OCI-LY7 (cell line): ENCODE measurements at places on chromosomes 2 and 18.

DNA sequence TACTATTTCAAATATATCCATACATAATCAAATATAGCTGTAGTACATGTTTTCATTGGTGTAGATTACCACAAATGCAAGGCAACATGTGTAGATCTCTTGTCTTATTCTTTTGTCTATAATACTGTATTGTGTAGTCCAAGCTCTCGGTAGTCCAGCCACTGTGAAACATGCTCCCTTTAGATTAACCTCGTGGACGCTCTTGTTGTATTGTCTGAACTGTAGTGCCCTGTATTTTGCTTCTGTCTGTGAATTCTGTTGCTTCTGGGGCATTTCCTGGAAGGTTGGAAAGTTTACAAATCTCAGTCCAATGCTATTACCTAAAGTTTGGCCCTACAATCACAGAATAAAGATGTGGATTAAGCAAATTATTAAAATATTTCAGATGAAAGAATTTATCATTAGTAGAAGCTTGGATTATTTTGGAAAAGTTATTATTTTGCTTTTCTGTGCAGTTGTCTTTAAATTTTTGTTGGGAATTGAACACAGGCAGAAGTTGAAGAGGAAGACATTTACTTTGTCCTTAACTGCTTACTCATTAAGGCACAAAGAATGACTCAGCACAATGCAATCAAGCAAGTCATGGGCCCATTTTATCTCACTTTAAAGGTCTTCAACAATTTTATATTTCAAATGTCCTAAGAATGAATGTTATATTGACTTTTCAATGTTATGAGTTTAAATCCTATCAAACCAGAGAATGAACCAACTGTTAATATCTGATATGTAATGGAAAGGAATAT lies 103.4 kb upstream of the CAVIN2 start:
- no peak for DNase-seq

GRCh38 chr2:207321514-207321913 lies 155.8 kb upstream of the KLF7 start:
- no peak for DNase-seq

DNA sequence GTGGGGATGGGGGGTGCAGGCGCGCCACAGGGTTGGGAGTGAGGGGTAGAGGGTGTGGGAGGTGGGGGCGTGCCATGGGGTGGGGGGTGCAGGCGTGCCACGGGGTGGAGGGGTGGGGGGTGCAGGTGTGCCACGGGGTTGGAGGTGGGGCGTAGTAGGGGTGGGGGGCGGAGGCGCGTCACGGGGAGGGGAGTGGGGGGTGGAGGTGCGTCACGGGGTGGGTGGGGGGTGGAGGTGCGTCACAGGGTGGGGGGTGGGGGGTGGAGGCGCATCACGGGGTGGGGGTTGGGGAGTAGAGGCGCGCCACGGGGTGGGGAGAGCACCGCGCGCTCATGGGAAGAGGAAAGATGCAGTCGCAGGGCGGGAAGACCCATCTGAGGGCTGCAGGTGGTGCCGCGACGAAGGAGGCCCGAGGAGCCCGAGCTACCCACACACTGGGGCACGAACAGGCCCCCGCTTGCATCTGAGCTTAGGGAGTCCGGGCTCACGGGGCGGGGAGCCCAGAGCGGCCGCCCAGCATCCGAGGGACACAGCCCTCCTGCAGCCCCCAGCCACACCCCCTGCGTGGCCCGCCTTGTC lies 37.5 kb downstream of the SNED1 start:
- no peak for DNase-seq

DNA sequence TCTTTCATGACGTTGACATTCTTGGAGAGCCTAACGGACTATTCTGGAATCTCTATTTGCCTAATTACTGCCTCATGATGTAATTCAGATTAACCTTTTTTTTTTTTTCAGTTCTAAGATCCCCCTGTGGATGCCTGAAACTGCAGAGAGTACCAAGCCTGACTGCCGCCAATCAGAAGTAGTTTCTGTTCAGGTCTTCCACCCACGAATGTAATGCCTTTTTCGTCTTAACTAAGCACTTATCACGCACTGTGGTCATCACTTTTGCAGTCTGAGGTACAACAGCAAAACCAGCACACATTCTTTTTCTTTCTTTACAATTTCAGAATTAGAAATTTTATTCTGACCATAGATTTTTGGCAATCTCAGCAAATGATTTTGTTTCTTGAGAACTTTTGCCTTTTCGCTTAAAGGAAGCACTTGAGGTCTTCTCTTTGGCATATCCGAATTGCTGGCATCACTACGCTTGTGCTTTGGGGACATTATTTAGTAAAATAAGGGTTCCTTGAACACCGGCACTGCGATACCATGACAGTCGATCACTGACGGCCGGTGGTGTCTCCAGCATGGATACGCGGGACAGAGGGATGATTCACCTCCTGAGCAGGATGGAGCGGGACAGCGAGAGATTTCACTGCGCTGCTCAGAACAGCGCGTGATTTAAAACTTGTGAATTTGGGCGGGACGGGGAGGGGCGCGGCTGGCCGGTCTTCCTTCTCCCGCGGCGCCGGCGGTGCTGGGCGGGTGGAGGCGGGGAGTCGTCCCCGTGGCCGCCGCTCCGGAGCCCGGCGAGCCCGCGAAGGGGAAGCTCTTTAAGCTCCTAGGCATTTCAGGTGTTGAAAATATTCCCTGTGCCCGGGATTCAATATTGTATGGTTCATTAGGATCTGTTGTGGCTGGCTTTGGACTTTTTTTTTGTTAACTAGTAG lies 32.0 kb upstream of the GPR55 start:
- no peak for DNase-seq

- DNase-seq, result no peak
Measured at GRCh38 chr2:50763776-50764175, 268.2 kb downstream of the NRXN1 start.

DNA sequence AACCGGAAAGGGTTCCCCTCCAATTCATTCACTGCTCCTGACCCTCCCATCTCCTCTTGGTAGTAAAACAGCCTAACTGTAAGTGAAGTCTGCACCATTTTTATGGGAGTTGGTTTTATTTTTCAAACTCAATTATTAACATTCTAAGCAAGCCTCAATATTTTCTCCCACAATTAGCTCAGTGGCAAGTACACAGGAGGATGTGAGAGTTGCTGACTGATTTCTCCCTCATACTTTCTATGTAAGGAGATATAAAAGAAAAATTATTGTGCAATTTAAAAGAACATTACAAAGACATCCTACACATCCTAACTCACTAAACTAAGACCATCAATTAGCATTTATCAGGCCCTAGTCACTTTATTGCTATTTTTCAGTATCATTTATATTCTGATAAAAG lies 73.9 kb downstream of the PIAS2 start:
- no peak for DNase-seq

- DNase-seq, result no peak
Measured at GRCh38 chr2:20222769-20223406, 2.0 kb downstream of the SDC1 start.

GRCh38 chr2:239058766-239059165 lies 210.9 kb downstream of the TWIST2 start:
- no peak for DNase-seq

- DNase-seq, result no peak
Measured at GRCh38 chr18:3265564-3266033, 3.7 kb downstream of the MYL12B start.

DNA sequence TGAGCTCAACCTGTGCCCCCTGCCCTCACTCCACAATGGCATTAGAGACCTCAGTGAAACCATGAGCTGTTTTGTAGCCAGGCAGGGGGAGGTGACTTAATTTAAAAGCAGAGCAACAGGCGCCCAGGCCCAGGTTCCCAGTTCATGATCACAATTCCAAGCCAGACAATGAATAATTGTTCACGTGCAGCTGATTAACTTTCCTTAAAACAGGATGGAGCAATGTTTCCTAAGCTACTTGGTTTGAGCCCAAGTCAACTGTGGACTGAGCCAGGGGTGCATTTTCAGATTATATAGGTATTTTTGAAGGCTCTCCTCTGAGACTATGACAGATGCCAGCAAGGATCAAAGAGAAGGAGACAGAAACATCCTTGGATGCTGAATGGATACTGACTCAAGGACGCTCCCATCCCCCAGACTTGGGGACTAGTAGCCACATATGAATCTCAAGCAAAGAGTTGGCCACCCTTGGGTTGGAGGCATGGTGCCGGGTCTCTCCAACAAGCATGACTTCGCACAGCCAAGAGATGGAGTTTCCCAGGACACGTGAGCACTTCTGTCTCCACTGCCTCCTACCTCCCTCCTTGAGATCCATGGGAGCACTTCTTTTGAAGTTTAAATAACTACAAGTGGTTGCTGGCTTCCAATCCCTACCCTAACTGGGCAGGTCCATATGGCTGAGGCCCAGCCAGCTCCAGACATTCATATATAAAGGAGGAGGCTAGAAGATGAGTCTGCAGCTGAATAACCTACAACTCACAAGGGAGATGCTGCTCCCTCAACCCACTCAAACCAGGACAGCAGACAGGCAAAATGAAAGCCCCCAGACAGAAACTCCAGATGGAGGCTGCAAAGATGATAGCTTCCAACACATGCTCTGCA lies 12.7 kb downstream of the SMAD7 start:
- DNase-seq, result no peak

DNA sequence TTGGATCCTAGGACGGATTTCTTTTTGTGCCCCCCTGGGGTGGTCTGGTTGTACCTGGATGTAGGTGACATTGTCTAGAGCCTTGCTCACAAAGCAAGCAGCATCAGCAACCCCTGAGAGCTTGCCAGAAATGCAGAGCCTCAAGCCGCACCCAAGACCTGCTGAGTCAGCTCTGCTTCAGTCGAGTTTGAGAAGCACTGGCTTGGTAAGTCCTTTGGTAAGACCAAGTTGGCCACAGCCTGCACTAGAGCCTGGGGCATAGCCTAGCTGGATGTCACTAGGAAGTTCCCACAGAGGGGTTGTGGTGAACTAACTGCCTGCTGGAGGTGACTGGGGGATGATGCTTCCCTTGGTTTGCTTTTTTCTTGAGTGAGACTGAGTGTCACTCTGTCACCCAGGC lies 6.2 kb downstream of the ABCG5 start:
- DNase-seq, result no peak

GRCh38 chr2:234496835-234497593 lies at the start of gene ARL4C:
Gene ARL4C, minus strand, starts transcription at chr2:234497081. Its CDS starts 495 bp downstream, at chr2:234496586.
- DNase-seq, result peak; percentile 71

- DNase-seq, result peak; percentile 4
Measured at GRCh38 chr2:16218625-16219024, 278.3 kb downstream of the MYCN start.

DNA sequence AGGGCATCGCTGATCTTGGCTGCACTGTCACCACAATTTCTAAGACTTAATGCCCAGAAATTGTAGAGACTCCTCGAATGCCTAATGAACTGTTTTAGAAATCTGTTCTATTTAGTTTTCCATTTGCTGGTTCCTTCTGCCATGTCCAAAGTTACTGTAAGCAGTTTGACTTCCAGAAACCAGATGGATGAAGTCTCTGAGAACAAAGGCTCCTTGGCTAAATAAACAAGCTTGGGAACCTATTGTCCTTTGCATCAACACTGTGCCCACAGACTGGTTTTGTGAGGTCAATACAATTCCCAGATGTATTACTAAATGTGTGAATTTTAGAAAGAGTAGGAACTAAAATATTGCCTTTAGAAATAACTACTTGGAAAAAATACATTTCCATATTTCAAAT lies 600.2 kb downstream of the NYAP2 start:
- DNase-seq, result no peak

- DNase-seq, result no peak
Measured at GRCh38 chr2:126894585-126895182, 4.0 kb upstream of the TEX51 start.
